ENCODE measurements at places on chromosomes 2 and 18.

GRCh38 chr2:63446658-63447057 lies 141.6 kb downstream of the WDPCP start:
- no peak for DNase-seq

DNA sequence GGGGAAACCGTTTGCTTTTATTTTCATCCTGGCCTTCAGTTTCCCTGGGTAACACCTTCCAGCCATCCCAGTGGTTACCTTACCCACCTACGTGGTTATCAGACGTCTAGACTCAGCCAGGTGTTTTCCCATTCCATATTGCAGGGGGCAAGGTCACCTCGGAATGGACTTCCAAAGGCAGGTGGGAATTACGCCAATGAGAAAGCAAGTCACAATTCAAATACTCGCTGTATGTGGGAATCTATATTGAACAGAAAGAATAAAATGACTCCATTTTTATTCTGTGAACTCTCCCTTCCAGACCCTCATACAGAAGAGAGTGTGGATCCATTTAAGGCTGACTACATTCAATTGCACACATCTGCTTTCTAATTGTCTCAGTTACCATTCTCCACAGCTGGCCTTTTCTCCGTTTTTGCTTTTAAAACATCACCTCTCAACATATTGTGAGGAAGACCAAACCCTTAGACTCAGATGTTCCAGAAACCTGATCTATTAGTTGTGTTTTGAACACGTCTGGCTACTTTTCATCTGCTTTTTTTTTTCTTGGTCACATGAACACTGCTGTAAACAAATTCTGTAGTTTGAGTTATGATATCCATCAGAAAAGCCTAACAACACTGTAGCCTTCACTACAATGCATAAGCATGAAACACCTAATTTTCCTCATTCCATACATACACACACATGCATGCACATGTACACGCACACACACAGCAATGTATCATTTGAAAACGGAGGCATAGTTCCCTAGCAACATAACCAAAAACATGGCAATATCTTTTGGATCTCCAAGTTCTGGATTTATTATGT lies 59.8 kb downstream of the BCL2 start:
- no peak for DNase-seq

GRCh38 chr2:98028101-98028561 lies 32.4 kb upstream of the TMEM131 start:
- peak; percentile 53 for DNase-seq

GRCh38 chr18:79991494-79991893 lies 3.1 kb upstream of the TXNL4A start:
- no peak for DNase-seq

GRCh38 chr2:37894047-37894446 lies 31.0 kb upstream of the RMDN2 start:
- DNase-seq: no peak

- peak; percentile 51 for DNase-seq
These were observed 320.8 kb downstream of the AFF3 start for GRCh38 chr2:99821572-99821971.

GRCh38 chr2:230586328-230586982 lies 126.2 kb upstream of the CAB39 start:
- DNase-seq: peak; percentile 33

DNA sequence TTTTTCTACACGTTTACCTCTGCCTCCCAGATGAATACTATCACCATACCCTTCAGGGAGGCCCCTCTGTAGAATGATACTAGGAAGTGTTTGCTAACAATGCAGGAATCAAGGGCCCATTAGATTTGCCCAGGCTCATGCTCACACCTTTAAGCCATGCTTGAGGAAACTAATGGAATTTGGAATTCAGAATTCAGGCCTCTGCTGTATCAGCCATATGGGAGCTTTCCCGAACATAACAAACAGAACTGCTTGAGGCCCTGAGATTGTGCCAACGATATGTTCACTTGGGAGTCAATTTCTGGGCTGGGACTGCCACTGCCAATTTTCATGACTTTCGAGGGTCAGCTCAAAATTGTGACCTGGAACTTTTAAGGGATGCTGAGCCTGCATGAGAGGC lies 282.5 kb downstream of the CLIP4 start:
- no peak for DNase-seq

- peak; percentile 73 for DNase-seq
These were observed 19.6 kb upstream of the KCNG3 start for GRCh38 chr2:42513252-42513918.

DNA sequence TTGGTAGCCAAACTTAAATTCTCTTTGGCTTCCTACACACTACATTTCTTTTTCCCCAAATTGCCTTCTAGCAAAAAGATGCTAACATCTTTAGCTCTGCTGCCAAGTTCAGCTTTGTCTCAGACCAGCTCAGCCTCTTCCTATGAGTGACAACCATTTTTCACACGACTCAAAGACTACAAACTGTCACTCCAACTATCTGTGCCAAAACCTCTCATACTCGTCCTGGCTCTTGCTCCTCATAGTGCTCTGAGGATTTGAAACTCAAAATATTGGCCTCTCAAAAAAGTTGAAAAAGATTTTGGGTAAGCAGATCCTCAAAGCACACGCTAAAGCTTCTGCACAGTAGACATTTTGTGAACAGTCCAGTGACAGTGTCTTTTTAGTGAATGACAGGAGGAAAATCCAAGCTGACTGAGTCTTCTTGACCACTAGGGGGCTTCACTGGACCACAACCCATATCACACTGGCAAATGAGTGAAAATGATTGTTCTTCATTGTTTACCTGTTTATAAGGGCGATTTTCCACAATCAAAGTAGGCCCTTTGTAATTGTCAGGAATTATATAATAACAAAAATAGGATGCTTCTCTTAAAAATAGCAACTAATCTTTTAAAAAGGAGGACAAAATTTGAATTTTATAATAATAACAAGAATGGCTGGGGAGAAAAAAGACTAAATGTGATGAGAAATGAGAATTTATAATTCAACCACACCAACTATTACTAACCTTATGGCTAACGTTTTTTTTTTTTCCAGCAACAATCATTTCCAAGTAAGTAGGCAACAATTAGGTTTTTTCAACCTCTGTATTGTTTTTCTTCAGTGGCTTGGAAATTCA lies 85.5 kb upstream of the PGAP1 start:
- DNase-seq: peak; percentile 68

- DNase-seq: no peak
These were observed 44.8 kb downstream of the FTCDNL1 start for GRCh38 chr2:199806179-199806578.

- DNase-seq: no peak
These were observed 30.0 kb downstream of the MYO3B start for GRCh38 chr2:170207901-170208300.

GRCh38 chr18:36693931-36694620 lies 134.7 kb downstream of the TPGS2 start:
- DNase-seq: no peak

- peak; percentile 1 for DNase-seq
These were observed 380.3 kb downstream of the NYAP2 start for GRCh38 chr2:225779829-225780228.

- DNase-seq: peak; percentile 79
These were observed 88.1 kb downstream of the ITSN2 start for GRCh38 chr2:24272161-24272802.

- DNase-seq: no peak
These were observed 130.2 kb downstream of the EXOC6B start for GRCh38 chr2:72695676-72696075.

- DNase-seq: no peak
These were observed 232.3 kb upstream of the CHAC2 start for GRCh38 chr2:53535234-53535840.

DNA sequence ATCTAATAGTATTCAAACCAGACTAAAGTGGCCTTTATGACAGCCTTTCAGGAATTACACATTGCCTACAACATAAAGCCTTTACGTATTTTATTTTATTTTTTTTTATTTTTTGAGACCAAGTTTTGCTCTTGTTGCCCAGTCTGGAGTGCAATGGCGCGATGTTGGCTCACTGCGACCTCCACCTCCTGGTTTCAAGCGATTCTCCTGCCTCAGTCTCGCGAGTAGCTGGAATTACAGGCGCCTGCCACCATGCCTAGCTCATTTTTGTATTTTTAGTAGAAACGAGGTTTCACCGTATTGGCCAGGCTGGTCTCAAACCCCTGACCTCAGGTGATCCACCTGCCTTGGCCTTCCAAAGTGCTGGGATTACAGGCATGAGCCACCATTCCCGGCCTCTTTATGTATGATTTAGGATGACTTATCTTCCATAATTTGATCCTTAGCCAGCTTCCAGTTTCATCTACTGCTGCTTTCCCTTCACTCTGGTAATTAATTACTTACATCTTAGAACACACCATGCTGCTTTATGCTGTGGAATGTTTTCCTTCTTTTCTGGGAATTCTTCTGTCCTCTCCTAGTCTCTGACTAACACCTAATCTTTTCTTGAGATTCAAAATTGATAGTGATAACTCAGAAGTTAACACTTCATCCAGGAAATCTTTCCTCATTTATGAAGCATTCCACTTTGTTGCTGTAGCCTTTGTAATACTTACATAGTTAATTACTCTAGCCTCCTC lies 2.6 kb downstream of the USP14 start:
- DNase-seq: no peak

- peak; percentile 54 for DNase-seq
These were observed 98.5 kb upstream of the CD226 start for GRCh38 chr18:70046207-70046606.

- no peak for DNase-seq
These were observed 154.6 kb downstream of the ANKRD36 start for GRCh38 chr2:97267411-97268074.

DNA sequence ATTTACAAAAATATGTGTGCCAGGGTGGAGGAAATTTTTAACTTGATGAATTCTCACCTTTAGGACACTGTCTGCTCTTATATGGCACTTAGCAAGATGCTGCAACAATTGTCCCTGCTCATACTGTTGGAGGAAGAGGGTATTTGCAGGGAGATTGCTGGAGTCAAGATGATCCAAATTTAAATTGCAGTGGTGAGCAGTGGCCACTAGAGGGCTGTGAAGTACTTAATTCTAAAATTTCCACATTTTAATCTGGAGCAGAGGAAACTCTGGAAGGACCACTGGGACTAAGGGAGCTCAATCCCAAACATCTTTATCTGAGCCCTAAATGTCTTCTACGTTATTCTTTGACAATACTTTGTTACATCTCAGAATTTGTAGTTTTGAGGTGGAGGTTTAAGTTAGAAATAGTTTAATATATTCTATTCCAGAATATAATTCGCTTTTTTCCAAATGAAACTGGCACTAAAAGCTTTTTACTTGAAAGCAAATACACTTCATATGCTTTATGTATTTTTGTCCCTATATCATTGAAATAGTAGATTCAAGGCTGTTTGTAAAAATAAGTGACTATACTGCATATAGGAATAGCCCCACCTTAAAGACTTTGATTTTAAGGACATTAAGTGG lies 33.0 kb upstream of the PTH2R start:
- peak; percentile 72 for DNase-seq

- peak; percentile 88 for DNase-seq
These were observed 38.0 kb upstream of the COL5A2 start for GRCh38 chr2:189217541-189217940.

DNA sequence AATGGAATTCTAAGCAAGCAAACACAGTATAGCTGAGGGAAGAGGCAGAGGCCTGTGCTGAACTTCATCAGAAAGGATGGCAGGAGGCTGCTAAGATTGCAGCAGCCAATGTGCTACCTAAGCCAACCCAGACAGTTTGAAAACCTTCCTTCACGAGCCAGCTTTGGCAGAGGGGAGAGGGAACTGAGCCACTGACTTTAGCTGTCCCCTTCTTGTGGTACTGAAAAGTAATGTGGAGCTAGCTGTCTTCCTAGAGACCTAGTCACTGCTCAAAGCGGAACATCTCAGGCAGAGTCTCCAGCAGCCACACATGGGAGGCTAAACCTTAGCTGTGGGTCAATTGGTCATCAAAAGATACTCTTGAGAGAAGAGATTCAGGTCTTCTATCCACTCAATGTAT lies 419.0 kb downstream of the FBXO15 start:
- no peak for DNase-seq

DNA sequence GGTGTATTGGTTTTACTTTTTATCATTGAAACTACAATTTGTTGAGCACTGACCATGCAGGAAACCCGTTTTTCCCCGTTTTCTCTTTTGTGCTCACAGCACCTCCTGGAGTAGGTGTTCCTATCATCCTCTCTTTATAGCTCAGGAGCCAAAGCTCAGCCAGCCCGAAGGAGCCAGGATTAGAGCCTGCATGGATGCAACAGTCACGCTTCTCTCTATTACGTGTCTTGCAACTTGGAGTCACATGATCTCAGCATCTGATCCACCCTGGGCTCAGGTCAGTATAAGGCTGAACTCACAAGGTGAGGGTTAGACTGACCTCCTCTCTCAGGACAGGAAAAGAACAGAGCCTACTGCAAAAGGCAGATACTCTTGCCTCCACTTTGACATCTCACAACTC lies 150.5 kb downstream of the MBP start:
- no peak for DNase-seq

DNA sequence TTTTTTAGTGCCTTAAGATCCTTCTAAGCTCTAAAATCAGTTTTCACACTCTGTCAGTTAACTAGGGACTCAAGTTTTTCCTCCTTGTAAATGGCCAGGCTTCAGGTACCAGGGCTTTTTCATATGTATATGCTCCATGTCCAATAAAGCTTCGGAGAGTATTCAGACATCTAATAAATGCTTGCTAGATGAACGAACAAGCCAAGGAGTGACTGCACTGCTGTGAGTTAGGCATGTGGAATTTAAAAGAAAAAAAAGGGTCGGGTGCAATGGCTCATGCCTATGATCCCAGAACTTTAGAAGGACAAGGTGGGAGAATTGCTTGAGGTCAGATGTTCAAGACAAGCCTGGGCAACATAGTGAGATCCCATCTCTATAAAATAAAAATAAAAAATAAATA lies 81.9 kb downstream of the CDH2 start:
- peak; percentile 28 for DNase-seq

- no peak for DNase-seq
These were observed 53.0 kb downstream of the SKA1 start for GRCh38 chr18:50427896-50428295.

GRCh38 chr2:211175956-211176355 lies 619.6 kb downstream of the CPS1 start:
- no peak for DNase-seq

- DNase-seq: no peak
These were observed 326.6 kb upstream of the COL3A1 start for GRCh38 chr2:188647430-188648070.

GRCh38 chr2:191574232-191574631 lies 103.7 kb upstream of the NABP1 start:
- no peak for DNase-seq

- no peak for DNase-seq
These were observed 57.6 kb downstream of the SDC1 start for GRCh38 chr2:20167356-20167755.

GRCh38 chr18:61922435-61922834 lies 29.6 kb upstream of the RNF152 start:
- DNase-seq: no peak

GRCh38 chr2:501130-501529 lies 176.1 kb downstream of the TMEM18 start:
- no peak for DNase-seq

- no peak for DNase-seq
These were observed 239.6 kb downstream of the LPIN1 start for GRCh38 chr2:11985817-11986566.

Data from fibroblast of pulmonary artery (primary cell).